ENCODE measurements at places on chromosomes 5 and 9.

DNA sequence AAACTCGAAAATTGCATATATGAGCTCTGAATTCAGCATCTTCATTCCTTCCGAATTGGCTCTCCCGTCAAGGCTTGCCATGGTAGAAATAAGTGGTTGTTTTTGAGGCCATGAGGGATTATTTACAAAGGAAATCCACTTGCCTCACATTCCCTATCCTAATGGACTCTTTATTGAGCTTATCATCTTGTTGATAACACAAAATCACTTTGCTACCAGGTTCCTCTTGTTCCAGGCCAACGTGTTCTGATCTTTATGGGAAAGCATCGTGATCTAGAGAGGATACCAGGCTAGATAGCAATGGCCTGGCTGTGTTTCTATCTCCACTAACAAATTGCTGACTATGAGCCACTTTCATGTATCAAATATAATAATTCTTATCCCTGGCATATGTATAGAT, 811.7 kb downstream of the TLR4 start:
- DNase-seq = no peak

- DNase-seq = no peak
Measured at GRCh38 chr9:96721303-96721702, 56.6 kb downstream of the ZNF510 start.

DNA sequence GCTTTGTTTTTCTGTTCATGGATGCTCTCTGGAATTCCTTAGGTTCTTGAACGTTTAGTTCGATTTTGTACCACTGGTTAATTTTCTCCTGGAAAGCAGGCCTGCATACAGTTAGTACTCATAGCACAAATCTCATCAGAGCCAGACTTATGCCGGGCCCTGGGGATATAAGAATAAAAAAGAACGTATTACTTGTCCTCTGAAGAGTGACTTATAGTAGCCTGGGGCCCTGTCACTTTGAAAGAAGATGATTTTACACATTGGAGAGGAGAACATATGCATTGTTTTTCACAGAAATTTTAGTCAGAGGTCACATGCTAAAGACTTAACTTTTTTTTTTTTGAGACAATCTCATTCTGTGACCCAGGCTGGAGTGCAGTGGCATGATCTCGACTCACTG, 50.3 kb downstream of the ZNF462 start:
- DNase-seq = no peak

DNA sequence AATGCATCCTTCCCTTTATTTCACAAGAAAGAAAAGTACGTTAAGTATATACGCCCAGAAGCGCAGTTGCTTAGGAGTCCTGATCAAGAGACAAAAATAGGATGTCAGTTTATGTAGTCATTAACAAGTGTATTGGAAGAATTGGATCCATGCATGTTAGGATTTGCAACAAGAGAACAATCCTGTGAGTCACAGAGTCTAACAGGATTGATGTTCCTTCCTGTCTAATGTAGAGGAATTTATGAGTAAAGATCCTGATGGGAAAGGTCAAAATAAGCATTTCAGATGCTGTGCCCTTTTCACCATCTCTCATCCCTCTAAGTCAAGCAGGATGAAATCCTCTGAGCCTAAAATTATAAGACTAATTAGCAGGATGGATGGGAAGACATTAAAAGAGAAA, 406.0 kb upstream of the GRIA1 start:
- DNase-seq = no peak

GRCh38 chr9:127154003-127154389, 31.6 kb upstream of the ANGPTL2 start:
- DNase-seq = no peak

- DNase-seq = no peak
Measured at GRCh38 chr9:35993976-35994720, 36.2 kb upstream of the OR2S2 start.

- no peak for DNase-seq
Measured at GRCh38 chr9:101795147-101795546, 56.7 kb upstream of the GRIN3A start.

GRCh38 chr5:165029099-165029870, 1523.9 kb downstream of the MAT2B start:
- no peak for DNase-seq

- peak; percentile 97 for DNase-seq
Measured at GRCh38 chr5:126354012-126354857, 69.0 kb upstream of the GRAMD2B start.

DNA sequence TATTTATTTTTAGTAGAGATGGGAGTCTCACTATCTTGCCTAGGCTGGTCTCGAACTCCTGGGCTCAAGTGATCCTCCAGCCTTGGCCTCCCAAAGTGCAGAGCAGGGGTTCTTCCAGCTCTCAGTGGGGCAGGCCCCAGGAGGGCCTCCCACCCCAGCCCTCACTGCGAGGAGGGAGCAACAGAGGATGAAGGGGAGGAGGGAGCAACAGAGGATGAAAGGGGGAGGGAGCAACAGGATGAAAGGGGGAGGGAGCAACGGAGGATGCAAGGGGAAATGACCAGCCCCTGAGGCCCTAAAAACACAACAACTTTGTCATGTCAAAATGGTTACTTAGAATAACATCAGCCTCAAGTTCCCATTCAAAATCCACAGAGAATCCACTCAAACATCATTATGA, 10.0 kb downstream of the TRIM14 start:
- DNase-seq = no peak

GRCh38 chr5:138476918-138477317, 11.6 kb downstream of the EGR1 start:
- no peak for DNase-seq

- no peak for DNase-seq
Measured at GRCh38 chr9:125966959-125967711, 220.0 kb downstream of the PBX3 start.

Data from fibroblast of pulmonary artery (primary cell).